Left renal cortex interstitium (tissue), 4 donors: ENCODE measurements at places on chromosomes 12 and 14.

GRCh38 chr14:65228436-65228835 is 126.1 kb upstream of the MAX start:
- no peak for DNase-seq

GRCh38 chr14:72352012-72352411 is 419.8 kb downstream of the RGS6 start:
- no peak for DNase-seq

- DNase-seq: no peak
Observed at GRCh38 chr12:128609861-128610260, 213.9 kb downstream of the SLC15A4 start.

- DNase-seq: no peak
Observed at GRCh38 chr12:52063981-52064649, 5.7 kb upstream of the ATG101 start.

DNA sequence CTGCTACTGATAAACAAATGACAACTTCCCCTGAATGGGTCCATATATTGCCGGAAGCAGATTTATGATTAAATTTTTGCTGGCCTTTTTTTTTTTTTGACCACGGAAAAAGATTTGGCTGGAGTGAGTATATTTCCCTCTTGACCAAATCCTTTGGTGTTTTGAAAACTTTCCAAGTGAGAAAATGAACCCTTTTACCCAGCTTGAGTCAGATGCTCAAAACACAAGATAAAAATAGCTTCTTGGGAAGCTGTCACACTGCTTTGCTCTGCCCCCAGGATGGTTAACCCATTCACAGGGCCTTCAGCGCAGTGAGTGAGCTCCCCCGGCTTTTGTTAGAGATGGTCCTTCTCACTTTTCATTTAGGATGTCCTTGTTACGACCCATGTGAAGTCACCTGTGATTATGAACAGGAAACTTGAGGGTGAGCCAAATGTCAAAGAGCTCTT is 224.3 kb downstream of the PELI2 start:
- no peak for DNase-seq

GRCh38 chr14:86087377-86087776 is 557.4 kb downstream of the FLRT2 start:
- DNase-seq: no peak

- no peak for DNase-seq
Observed at GRCh38 chr12:110108309-110109036, 15.7 kb upstream of the IFT81 start.

DNA sequence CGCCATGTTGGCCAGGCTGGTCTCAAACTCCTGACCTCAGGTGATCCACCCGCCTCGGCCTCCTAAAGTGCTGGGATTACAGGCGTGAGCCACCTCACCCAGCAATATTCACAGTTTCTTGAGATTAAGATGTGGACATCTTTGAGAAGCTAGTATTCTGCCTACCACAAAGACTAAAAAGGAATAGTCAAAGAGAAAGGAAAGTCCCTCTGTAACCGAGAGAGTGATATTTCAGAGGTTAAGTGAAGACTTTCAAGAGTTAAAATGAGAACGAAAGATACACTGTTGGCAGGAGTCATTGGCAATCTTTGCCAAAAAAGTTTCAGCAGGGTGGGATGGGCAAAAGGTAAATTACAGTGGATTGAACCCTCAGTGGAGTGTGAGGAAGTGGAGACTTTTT is 15.6 kb downstream of the DGKA start:
- no peak for DNase-seq

DNA sequence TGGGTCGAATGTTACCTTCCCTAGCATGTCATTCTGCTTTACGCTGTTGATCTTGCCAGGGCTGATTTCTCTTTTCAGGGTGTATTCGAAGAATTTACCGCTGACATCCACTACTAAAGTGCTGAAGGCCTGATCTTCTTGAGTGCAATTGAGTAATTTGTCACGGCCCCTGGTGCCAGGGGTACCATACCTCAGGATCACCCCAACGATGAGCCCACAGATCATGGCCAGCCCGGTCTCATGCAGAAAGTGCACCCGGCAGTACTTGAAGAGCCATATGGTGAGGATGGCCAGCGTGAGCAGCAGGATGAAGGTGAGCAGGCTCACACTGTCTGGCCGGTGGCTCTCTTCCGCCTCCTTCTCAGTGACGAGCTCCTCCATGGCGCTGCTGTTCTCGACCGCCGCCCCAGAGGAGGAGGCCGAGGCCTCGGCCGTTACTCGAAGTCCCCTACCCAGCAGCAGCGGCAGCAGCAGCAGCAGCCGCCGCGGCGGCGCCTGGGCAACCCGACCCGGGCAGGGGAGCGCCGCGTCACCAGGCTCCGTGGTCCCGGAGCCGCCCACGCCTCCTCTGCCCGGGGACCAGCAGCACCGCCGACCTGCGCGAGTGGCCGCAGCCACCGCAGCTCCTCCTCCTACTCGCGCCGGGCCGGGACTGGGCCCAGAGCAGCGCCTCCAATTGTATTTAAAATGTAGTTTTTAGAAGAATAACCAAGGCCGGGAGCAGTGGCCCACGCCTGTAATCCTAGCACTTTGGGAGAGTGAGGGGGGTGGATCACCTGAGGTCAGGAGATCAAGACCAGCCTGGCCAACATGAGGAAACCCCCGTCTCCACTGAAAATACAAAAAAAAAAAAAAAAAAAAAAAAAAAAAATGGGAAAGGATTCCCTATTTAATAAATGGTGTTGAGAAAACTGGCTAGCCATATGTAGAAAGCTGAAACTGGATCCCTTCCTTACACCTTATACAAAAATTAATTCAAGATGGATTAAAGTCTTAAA is 58.5 kb upstream of the TMPO start:
- DNase-seq: peak; percentile 51

GRCh38 chr14:67400434-67400833 is 11.5 kb downstream of the PLEK2 start:
- no peak for DNase-seq

GRCh38 chr12:121227294-121227693 is 17.4 kb downstream of the P2RX4 start:
- DNase-seq: no peak

GRCh38 chr14:89654998-89655397 is 238.0 kb upstream of the FOXN3 start:
- DNase-seq: no peak

GRCh38 chr12:106284358-106285105 is 18.0 kb upstream of the TCP11L2 start:
- no peak for DNase-seq
